ENCODE measurements at places on chromosomes 1 and 21.

- DNase-seq = no peak
These were observed 162.5 kb upstream of the B3GALT2 start for GRCh38 chr1:193348769-193349535.

- DNase-seq = no peak
These were observed 245.2 kb downstream of the LTN1 start for GRCh38 chr21:28747464-28747863.

- DNase-seq = no peak
These were observed 67.1 kb downstream of the ATP2B4 start for GRCh38 chr1:203693721-203694120.

DNA sequence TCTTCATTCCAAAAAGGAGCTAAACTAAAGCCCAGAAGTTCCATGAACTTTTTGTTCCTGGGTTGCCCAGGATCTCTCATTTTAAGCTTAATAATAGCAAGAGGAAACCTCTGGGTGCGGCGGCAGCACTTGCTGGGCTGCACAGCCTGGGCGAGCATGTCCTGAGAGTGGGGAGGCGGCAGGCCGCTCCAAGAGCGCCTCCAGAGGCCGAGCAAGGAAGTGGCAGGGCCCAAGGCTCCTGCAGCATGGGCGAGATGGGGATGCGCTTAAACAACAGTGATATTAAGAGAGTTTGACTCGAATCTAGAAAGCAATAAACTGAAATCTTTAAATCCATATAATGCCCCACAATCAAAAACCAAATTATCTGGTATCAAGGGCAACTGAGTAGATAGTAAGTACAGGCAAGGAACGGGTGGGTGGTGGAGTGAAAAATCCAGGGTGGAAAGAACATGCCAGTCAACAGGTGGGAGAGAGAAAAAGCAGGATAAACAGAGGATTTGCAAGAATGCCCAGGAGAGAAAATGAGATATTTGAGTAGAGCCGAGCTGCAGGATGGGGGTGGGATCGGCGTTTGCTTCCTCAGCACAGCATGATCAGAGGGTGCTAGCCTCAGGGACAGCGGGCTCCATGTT lies 14.1 kb upstream of the TNR start:
- DNase-seq = peak; percentile 65

DNA sequence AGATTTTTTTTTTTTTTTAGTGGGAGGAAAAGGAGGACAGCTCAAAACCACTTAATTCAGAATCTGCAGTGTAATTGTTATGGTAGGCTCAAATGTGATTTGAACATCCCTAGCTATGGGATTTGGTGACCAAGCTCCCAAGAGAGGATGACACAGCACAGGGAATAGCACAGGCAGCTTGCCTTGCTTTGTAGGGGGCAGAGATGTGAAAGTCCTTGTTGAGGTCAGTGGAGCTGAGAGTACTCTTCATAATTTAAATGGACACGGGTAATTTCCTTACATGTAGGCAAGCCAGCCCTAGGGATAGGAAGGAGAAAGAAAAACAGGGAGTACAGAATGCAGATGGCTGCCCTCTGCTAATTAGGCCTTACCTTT lies 3.2 kb upstream of the UCK2 start:
- no peak for DNase-seq

DNA sequence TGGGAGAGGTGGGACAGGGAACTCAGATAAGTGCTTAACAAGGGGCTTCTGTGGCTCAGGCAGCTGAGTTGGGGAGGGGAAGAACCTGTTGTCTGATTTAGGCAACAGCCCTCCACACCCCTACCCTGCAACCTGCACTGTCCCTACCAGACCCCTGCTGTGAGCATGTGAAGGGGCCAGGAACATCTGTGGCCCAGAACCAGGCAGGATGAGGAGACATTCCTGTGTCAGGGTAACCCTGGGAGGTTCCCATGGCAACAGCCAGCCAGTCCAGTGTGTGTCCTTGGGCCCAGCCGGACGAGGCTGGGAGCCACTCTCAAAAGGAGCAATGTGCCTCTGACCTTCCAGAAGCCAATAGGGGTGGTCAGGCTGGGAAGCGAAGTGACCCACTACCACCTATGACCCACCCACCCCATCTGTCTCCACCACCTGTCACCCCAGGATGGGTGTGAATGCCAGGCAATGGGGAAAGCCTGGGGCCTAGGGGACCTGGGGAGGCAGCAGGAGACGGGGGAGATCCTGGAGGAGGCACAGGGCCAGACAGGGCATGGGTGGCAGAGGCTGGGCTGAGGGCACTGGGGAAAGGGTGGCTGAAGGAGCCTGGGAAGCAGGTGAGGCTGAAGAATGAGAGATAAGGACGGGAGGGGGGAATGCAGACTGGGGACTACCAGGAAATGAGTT lies 5.0 kb upstream of the PMVK start:
- no peak for DNase-seq

DNA sequence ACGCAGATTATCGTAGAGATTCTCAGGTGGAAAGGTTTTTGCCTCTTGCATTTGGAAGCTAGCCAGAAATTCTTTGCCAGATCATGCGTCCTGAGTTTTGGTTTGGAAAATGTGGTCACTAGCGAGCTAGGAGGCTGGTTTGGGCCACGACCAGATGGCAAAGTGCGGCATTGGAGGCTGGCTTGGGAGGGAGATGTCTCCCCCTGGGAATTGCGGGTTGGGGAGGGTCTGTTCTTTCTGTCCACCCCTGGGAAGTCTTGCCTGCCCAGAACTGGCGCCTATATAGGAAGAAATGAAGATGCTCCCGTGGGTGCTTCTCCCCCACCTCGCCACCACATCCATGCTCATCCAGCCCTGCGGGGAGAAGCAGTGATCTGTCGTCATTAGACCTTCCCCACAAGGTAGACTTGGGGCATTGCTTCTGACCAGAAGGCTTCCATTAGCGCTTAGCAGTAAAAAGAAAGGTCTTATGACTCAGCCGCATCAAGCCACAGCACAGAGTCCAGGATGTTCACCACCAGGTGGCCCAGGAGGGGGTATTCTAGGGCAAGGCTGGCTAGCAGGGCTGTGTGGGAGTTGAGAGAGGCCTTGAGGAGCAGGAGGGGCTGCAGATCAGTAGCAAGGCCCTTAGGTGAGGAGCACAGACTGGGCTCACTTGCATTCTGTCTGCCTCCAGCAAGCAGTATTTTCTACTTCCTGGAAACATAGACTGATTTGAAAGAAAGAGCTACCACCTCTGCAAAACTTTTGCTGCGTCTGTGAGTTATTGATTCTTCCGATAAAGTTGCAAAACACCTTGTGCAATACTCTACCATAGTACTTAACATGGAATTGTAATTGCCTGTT lies 1.5 kb upstream of the PTP4A2 start:
- no peak for DNase-seq

GRCh38 chr1:160401487-160401805 lies 1.1 kb downstream of the VANGL2 start:
- no peak for DNase-seq

DNA sequence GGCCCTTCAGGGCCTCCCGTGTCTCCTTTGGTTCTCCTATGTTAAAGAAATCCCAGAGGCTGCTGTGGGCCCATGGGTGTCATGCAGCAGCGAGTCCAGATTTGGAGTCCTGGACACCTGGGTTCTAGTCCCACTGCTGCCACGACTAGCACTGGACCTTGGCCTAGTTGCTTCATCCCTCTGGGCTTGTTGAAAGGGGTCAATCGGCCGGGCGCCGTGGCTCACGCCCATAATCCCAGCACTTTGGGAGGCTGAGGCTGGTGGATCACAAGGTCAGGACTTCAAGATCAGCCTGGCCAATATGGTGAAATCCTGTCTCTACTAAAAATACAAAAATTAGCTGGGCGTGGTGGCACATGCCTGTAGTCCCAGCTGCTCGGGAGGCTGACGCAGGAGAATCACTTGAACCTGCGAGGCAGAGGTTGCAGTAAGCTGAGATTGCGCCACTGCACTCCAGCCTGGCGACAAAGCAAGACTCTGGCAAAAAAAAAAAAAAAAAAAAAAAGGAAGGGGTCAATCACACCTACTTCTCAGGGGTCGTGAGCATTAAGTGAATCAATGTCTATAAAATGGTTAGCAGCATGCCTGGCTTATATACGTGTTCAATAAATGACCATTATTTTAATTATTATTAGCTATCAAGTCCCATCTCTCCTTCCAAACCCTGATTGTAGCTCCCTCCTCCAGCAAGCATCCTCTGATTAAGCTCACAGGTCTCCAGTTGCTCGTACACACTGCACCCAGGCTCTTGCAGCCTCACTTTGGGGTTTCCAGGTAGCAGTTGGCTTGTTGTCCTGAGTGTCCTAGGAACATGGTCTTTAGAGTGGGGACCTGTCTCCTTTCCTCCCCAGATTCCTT lies 43.8 kb downstream of the KIRREL1 start:
- no peak for DNase-seq

- no peak for DNase-seq
These were observed 55.1 kb downstream of the ATP2B4 start for GRCh38 chr1:203681739-203682138.

Data from mesothelial cell of epicardium (in vitro differentiated cells).